ENCODE measurements at places on chromosomes 1 and 21. TPM values are rescaled to one million over a fixed set of nuclear protein-coding genes. Genes with fewer than 3 reads are reported as not detected.

GRCh38 chr1:2275796-2276536 is 47.8 kb downstream of the SKI start:
- DNase-seq: no peak

DNA sequence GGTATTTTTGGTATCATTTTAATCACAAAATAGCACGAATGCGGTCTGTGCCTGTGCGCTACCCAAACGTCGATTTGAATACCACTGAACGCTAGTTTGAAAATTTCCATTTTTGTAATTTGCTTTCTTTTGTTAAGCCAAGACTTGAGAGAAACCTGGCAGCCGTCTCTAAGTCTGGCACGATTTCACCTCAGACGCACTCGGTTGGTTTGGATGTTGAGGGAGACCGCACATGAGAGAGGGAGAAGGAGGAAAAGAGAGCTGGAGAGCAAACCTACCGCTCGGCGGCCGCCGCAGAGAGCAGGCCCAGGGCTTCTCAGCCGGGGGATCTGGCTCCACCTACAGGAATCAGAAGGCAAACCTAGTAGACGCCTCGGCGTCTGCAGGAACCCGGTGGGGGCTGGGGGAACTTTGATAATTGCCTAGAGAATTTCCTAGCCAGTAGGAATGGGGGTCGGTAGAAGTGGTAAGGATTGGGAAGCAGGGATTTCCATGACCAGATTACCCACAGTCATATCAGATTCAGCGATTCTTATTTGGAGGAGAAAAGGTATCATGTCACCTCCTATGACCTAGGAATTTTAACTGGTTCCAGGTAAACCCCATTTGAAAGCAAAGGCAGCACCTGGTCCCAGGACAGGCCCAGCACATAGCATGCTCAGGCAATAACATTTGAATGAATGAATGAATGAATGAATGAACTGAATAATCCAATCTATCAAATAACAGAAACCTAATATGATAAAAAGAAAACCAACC is 83.2 kb downstream of the TM2D1 start:
- peak; percentile 86 for DNase-seq

DNA sequence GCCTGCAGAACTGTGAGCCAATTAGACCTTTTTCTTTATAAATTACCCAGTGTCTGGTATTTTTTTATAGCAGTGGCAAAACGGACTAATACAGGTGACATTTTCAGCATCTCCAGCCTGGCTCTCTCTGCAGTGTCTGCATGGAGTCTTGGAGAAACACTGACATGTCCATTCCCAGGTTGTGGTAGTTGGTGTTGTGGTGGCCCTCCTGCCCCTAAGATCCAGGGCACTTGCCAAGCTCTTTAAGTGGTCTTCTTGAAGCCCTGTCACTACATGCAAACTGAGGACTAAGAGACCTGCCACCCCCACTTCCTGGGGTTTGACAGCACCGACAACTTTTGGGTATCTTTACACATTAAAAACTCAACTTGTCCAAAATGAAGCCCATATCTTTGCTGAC is 419.4 kb downstream of the NPHP4 start:
- no peak for DNase-seq

DNA sequence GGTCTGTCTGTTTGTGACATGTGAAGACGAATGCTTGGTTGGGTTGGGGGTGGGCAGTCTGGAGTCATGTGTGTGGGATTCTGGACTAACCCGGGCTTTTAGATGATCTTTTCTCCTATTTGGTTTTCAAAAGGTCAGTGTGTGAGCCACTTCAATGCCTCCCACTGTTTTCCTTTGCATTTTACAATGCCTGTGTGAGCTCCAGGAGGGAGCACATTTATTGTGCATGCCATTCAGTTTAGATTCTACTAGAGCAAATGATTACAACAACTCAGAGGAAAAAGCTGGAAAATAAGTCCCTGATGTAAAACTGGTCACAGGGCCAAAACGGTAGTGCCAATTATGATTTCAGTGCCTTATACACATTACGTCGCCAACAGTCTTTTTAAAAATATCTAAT is 90.9 kb downstream of the LYPLAL1 start:
- no peak for DNase-seq

DNA sequence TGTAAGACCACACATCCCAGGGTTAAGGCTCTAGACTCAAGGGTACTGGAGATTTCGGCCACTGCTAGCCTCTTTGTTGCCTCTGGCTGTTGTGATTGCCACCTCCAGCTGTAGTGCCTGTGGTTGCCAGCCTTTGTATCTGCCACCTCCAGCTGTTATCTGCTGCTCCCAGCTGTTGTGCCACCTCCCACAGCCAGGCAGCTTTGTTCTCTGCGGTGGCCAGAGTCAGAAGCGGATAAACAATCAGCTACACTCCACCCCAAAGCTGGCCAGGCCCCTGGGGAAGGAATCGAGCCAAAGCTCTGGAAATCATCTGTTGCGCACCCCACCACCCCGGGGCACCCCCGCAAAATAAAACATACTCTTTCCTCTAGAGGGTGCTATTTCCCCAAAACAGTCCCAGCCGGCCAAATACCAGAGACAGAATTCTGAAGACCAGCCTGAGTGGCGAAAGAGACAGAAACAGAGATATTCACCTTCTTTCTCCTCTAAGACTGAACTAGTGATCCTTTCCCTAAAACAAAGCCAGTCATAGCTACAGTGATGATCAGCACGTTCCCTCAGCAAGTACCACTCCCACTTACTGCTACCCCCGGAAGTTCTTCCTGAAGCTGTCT is 14.8 kb upstream of the PIGM start:
- peak; percentile 32 for DNase-seq

DNA sequence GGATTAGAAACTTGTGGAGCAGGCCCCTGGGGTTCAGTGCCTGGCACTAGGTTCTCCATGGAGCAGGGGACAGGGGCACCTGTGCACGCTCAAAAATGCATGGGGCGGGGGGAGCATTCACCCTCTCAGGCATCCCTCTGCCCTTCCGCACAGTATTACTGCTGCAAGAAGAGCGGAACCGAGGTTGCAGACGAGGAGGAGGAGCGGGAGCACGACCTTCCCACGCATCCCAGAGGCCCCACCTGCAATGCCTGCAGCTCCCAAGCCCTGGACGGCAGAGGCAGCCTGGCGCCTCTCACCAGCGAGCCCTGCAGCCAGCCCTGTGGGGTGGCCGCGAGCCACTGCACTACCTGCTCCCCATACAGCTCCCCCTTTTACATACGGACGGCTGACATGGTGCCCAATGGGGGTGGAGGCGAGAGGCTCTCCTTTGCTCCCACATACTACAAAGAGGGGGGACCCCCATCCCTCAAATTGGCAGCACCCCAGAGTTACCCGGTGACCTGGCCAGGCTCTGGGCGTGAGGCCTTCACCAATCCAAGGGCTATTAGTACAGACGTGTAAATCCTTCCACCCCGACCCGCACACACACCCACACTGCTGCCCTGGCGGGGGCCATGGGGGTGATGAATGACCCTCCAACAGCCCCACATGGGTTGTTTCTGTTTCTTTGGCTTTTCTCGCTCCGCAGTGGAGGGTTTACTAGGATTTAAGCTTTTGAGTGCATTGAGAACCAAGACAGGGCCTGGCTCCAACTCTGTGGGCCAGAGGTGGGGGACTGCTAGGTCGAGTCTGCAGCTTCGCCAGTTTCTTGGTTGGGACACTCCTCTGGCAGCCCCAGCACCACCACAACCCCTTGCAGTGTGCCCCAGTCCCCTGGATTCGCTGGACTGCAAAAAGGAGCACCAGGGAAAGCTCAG is 63.7 kb downstream of the TOR1AIP2 start:
- no peak for DNase-seq

- DNase-seq: no peak
These were observed 3.7 kb downstream of the CCDC24 start for GRCh38 chr1:43994794-43995790.

DNA sequence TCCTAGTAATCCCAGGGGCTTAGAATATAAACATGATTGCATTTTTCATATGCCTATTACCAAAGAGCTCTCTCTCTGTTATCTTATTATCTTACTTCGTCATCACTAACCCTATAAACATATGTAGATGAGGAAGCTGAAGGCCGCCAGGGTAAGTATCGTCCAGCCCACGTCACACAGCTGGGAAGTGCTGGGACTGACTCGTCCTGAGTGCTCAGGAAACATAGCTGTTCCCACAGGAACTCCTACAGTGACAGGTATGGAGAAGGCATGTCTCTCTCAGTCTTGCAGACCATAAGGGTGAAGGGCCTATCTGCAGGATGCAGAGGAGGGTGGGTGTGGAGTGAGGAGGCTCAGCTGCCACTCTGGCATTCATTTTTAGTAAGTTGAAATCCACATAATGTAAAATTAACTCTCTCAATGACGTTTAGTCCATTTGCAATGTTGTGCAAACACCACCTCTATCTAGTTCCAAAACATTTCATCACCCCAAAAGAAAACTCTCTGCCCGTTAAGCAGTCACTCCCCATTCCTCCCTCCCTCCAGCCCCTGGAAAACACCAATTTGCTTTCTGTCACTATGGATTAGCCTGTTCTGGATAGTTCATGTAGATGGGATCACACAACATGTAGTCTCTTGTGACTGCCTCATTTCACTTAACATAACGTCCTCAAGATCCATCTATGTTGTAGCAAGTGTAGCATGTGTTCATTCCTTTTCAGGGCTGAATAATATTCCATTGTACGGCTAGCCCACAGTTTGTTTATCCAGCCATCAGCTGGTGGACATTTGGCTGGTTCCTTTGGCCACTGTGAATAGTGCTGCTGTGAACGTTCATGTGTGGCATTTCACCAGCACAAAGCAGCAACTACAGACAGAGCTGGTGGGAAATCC is 68.3 kb downstream of the TCP10L start:
- no peak for DNase-seq

DNA sequence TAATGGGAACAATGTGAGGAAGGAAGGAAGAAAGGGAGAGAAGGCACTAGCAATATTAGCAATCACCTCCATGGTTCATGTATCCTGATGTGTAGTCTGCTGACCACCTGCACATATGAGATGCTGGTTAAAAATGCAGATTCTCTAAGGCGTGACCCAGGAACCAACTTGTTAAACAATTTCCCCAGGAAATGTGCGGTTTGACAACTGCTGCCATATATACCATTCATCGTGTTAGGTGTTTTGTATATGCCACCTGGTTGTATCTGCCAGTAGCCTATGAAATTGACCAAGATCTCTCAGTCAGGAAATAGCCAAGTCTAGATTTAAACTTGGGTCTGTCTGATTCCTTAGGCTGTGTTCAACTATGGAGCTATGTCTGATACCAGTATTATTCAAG is 4.1 kb downstream of the SEMA4A start:
- no peak for DNase-seq

DNA sequence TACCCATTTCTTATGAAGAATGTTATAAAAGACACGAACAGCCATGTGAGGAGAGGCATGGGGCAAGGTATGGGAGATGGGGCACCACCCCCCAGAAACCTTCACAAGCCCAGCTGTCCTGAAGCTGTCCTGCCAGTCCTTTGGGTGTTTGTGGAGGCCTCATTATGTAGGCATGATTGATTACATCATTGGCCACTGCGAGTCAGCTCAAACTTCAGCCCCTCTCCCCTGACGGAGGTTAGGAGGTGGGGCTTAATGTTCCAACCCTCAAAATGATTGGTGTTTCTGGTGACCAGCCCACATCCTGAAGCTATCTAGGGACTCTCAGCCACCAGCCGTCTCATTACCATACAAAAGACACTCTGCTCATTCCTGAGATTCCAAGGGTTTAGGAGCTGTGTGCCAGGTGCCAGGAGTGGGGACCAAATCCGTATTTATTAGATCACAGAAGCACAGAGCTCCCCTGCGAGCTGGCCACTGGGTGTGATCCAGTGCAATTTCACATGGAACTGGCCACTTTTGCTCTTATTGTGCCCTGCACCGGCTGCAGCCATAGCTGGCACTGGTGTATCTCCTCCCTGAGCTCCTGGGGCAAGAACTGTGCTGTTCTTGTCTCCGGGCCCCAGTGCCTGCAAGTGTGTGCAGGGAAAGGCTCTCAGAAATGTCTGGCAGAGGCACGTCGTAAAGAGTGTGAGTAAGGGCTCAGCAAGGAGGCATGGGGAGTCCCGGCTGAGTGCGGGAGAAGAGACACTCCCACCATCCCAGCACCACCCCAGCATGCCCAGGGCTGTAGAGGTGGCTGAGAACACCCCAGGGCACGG is 10.5 kb downstream of the KIAA1614 start:
- DNase-seq: no peak

DNA sequence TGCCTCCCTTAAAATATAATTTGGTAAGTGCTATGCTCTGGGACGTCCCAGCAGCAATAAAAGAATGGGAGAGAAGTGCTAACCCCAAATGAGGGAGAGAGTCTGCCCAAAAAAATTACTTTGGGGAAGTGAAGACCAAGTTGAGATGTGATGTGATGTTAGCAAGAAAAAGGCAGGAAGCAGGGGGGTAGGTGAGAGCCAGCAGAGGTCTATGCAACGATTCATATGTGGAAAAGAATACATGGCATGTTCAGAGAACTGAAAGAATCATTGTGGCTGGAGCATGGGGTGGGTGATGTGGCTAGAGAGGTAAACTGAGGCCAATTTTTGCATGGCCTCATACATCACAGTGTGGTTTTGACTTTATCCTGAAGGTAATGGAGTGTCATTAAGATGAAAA is 5.6 kb upstream of the CTPS1 start:
- DNase-seq: no peak

DNA sequence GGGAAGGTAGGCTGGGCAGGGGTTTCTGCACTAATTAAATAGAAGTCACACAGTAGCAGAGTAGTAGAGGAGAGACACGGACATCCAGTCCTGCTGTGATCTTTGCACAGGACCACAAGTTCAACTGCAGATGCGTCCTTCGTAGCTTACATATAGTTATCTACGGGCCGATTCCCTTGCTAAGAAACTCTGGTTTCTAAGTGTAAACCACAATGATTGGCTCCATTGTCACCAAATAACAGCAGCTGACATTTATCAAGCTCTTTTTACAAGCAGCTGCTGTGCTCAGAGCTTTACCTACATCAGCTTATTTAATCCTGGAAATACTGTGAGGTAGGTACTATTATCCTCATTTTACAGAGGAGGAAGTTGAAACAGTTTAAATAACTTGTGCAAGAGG is 3.1 kb downstream of the SLC45A3 start:
- no peak for DNase-seq

DNA sequence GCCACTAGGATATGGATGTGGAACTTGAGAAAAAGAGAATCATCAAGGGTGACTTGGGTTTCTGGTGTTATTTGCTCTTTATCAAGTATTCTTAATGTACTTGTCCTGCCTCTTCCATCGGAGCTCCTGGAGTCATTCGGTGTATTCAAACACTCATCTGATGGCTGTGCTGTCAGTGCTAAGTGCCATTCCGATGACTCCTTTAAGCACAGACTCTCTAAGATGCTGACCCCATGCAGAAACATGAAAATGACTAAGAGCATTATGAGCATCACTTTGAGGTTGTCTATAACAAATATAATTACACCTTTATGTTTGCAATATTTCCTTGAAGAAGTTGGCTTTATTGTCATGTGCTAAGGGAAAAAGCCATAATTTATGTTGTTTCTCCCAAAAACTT is 11.3 kb upstream of the RPL5 start:
- no peak for DNase-seq

GRCh38 chr1:76053021-76053420 is 21.5 kb upstream of the ST6GALNAC3 start:
- no peak for DNase-seq

GOLT1A gene
- not detected for polyA plus RNA-seq

SYT14 gene
- 1.7 TPM for polyA plus RNA-seq

All from hindlimb muscle (tissue), 1 donor.